ENCODE measurements at places on chromosomes 13 and 19.

GRCh38 chr19:48573163-48573505, 21.2 kb downstream of the SULT2B1 start:
- DNase-seq, result no peak

DNA sequence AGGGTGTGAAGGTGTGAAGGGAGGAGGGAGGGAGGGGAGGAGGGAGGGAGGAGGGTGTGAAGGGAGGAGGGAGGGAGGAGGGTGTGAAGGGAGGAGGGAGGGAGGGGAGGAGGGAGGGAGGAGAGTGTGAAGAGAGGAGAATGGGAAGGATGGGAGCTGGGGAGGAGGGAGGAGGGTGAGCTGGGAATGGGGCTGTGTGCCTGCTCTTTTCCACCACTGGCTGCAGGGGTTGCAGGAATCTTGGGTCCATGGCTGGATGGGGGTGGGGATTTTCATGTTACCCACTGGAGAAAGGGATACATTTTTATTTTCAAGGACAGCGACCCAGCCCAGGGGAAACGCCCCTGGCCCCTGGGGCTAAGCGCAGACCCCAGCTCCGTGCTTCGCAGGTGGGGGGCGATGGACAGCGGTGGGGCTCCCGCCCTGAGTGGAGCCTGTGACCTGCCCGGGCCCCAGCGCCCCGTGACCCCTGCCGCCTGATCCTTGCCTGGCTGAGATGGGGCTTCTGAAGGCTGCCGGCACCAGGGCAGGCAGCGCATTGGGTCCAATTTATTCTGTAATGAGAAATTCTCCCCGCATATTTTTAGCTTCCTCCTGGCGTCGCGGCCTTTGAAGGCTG, 3.0 kb upstream of the EFNA2 start:
- DNase-seq, result no peak

GRCh38 chr19:35049456-35049855, 7.9 kb downstream of the HPN start:
- no peak for DNase-seq

- DNase-seq, result no peak
Measured at GRCh38 chr13:64041296-64041695, 2625.6 kb upstream of the PCDH20 start.
